ENCODE measurements at places on chromosomes 2 and 18. TPM values are rescaled to one million over a fixed set of nuclear protein-coding genes. Genes with fewer than 3 reads are reported as not detected.

DNA sequence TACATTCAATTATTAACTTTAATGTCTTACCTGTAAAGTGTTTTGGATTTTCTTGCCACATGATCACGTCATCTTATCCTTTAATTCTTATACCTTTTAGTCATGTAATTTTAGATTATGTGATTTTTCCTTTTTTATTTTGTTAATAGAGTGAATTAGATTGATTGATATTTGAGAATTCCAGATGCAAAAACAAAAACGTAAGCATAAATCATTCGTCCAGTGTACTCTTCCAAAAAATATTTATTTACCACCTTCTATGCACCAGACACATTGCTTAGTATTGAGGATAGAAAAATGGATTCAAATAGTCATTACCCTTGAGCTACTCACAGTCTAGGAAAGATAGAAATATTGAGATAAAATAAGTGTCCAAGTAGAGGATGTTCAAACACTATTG lies 249.6 kb downstream of the PDE11A start:
- DNase-seq, result no peak
- H3K4me1 ChIP-seq, result no peaks in the 10 kb centered on the region

DNA sequence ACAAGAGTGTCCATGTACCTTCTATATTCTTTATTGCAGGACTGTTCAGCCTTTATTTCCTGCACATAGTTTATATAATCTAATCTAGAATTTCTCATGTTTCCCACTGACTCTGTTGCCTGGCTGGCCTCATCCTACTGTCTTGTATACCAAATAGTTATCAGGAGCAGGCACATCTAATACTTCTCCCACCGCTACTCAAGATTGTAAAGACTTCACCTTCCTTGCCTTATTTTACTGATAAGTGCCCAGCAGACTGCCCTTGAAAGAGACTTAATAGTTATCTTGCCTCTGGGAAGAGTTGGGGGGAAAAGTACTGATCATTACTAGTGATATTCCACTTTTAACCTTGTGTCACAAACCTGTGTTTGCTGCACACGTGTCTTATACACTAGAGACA lies 26.1 kb upstream of the AAK1 start:
- no peaks in the 10 kb centered on the region for H3K27me3 ChIP-seq
- H3K4me1 ChIP-seq, result peaks cover 24% of the 10 kb centered on the region
- H3K27ac ChIP-seq, result no peak overlapping the region
- no peak overlapping the region for H3K4me3 ChIP-seq

- H3K27me3 ChIP-seq, result no peaks in the 10 kb centered on the region
- no peak overlapping the region for H3K4me3 ChIP-seq
- no peaks in the 10 kb centered on the region for H3K36me3 ChIP-seq
- H3K4me1 ChIP-seq, result peaks cover 3% of the 10 kb centered on the region
- DNase-seq, result no peak
These were observed 76.9 kb downstream of the MYT1L start for GRCh38 chr2:2254206-2254605.

DNA sequence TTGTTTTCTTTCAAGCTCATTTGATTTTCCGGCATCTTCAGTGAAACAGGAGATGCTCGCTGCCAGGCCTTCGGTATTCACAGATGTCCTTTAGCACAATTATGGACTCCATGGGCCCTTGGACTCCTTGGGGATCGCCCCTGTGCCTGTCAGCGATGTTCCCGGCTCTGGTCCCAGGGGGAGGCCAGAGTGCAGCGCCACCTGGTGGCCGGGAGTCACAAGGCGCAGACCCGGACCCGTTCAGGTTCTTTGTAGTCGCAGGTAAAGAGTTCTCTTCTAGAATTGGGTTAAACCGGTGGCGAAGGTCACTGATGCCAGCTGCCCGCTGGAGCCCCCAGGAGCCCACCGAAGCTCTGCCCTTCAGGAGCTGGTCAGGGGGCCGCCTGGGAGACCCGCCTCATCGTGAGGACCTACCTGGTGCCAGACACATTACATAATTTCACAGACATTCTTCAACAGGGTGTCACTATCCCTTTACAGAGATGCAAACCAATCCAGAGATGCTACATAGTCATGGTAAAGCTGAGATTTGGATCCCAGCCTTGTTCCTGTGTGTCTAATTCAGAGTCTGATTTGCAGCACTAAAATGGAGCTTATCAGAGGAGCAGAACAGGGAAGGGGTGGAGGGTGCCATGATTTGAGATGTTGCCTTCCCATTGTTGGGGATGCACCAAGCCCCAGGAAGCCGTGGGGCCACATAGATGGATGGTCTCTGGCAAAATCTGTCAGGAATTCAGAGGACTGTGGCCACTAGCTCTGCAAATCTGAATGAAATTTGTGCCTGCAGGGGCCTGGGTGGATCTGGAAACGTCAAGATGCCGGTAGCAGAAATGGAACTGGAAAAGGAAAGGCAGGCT lies 6.0 kb upstream of the INPP5D start:
- H3K4me3 ChIP-seq, result no peak overlapping the region
- no peak overlapping the region for H3K27ac ChIP-seq
- peaks cover 14% of the 10 kb centered on the region for H3K4me1 ChIP-seq
- H3K36me3 ChIP-seq, result no peaks in the 10 kb centered on the region
- H3K27me3 ChIP-seq, result peaks cover 16% of the 10 kb centered on the region
- DNase-seq, result peak; percentile 66

DNA sequence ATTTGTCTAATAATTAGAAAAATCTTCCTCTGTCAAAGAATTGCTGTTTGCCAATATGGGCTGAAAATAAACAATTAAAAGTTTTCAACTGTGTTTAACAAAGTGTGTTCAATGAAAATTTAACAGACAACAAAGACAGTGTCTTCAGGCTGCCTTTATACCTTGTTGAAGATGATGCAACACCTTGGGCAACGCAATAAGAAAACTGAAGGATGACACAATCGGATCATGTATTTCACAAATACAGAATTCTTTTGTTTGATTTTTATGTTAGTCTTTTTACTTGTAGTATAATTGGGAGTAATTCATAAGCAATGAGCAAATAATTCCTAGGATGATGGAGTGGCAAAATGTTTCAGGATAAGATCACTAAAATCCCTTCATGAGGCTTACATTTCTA lies 27.8 kb downstream of the CHN1 start:
- peaks cover 6% of the 10 kb centered on the region for H3K27me3 ChIP-seq
- H3K4me1 ChIP-seq, result no peaks in the 10 kb centered on the region
- H3K4me3 ChIP-seq, result no peak overlapping the region

DNA sequence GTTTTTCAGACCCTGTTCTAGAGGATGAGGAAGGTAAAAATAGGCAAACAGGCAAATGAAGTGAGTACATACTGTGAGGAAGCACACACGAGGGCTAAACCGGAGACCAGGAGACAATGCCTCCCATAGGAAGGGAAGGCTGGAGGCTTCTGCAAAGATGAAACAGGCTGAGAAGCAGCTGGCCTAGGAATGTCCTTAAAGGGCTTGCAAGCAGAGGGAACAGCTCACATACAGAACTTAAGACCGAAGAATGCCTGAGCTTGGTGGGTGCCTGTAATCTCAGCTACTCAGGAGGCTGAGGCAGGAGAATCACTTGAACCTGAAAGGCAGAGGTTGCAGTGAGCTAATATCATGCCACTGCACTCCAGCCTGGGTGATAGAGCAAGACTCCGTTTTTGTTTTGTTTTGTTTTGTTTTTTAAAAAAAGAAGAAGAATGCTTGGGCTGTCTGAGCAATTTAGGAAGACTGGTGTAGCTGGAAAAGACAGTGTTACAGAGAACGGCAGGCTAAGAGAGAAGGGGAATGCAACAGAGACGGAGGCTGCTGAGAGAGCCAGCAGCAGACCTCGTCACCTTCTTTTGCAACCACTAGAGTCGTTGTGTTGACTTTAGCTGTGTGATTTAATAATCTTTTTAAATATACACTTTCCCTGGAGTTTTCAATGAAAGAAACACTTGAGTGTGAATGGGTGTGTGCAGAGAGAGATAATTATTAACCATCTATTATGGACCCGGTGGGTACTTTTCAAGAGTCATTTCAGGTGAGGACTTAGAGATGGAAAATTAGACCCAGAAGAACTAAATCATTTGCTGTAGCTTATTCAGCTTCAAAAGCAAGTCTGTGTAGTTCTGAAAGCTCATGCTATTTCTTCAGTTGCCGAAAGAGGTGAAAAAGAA lies 232.8 kb downstream of the GALR1 start:
- peaks cover 6% of the 10 kb centered on the region for H3K27me3 ChIP-seq
- H3K36me3 ChIP-seq, result no peaks in the 10 kb centered on the region
- no peak overlapping the region for H3K4me3 ChIP-seq

DNA sequence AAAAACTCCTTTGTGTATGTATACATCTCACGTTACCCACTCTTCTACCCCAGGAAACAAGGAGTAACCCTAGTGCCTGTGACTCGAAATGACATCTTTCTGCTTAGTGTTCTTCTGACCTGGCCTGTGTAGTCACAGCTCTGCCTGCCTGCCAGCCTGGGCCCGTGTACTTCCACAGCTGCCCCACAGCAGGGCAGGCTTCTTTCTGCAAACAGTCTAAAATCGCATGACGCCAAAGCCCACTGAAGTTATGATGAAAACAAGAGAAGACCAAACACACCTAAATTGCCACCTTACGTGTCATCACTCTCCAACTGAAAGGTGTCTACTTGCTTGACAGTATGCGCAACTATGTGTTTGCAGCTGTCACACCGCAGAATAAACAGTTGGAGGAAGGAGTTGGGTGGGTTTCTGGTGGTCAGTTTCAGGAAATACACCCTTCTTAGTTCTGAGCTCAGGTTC lies 1.5 kb downstream of the GAREM1 start:
- H3K4me3 ChIP-seq, result peak overlapping the region; percentile 75
- no peak for DNase-seq
- H3K36me3 ChIP-seq, result no peaks in the 10 kb centered on the region
- peaks cover 68% of the 10 kb centered on the region for H3K27me3 ChIP-seq

DNA sequence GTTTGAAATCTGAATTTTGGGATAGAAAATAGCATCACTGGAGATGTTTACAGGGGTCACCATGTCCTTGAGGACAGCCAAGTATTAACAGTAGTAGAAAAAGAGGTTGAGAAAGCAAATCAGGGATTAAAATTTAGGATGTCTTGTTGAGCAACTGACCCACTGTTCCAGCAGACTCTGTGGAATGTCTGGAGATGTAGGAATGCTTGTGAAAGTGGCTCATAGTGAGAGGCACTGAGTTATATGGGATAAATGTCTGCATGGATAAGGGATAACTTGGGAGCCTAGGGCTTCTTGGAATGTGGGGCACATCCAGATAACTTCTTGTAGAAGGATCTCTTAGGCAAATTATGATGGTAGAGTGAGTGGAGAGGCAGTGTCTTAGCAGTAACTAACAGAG lies 495.0 kb downstream of the TMX3 start:
- no peak overlapping the region for H3K27ac ChIP-seq
- H3K4me3 ChIP-seq, result no peak overlapping the region
- DNase-seq, result no peak
- H3K27me3 ChIP-seq, result no peaks in the 10 kb centered on the region
- no peaks in the 10 kb centered on the region for H3K4me1 ChIP-seq

DNA sequence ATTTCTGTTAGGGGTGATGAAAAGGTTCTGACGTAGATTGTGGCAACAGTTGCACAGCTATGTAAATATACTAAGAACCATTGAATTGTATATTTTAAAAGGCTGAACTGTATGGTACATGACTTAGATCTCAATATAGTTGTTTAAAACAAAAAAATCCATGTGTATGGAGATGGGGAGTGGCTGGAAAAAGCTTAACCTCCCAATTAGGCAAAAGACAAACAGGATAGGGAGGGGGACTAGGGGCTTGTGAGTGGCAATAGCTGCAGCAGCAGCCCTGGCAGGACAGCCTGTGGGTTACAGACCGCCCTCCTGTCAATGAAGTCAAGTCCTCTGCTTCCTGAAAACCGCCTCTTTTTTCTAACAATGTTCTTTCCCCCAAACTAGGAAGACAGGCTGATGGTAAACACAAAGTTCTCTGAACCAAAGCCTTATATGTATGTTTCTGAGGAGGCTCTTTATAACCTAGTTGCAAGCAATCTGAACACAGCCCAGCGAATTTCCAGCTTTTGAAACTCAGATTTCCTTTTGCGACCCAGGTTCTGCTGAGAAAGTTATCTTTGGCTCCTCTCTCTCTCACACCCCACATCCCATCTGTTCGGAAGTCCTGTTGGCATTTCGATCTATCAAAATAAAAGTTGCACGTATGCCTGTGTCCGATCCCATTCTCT lies 10.3 kb downstream of the ATP8B1 start:
- no peak overlapping the region for H3K27ac ChIP-seq
- H3K4me3 ChIP-seq, result no peak overlapping the region
- H3K36me3 ChIP-seq, result no peaks in the 10 kb centered on the region
- peaks cover 12% of the 10 kb centered on the region for H3K27me3 ChIP-seq
- H3K4me1 ChIP-seq, result peaks cover 2% of the 10 kb centered on the region
- no peak for DNase-seq

The LRATD1 gene
- not detected for total RNA-seq

DNA sequence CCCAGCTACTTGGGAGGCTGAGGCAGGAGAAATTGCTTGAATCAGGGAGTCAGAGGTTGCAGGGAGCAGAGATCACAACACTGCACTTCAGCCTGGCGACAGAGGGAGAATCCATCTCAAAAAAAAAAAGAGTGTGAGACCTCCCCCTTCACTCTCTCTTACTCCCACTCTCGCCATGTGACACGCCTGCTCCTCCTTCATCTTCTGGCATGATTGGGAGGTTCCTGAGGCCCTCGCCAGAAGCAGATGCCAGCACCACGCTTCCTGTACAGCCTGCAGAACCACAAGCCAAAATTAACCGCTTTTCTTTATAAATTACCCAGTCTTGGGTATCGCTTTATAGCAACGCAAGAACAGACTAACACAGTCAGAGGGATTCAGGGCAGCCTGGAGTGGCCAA lies 66.3 kb upstream of the CREB1 start:
- H3K27ac ChIP-seq, result no peak overlapping the region
- peaks cover 20% of the 10 kb centered on the region for H3K4me1 ChIP-seq
- no peak for DNase-seq
- no peaks in the 10 kb centered on the region for H3K27me3 ChIP-seq
- H3K36me3 ChIP-seq, result no peaks in the 10 kb centered on the region
- H3K4me3 ChIP-seq, result no peak overlapping the region

GRCh38 chr18:58348951-58349350 lies 279.9 kb downstream of the ALPK2 start:
- H3K4me3 ChIP-seq, result no peak overlapping the region
- H3K27me3 ChIP-seq, result no peaks in the 10 kb centered on the region
- peaks cover 2% of the 10 kb centered on the region for H3K4me1 ChIP-seq
- H3K27ac ChIP-seq, result no peak overlapping the region
- no peaks in the 10 kb centered on the region for H3K36me3 ChIP-seq
- DNase-seq, result no peak

All from activated CD4-positive, alpha-beta T cell treated with anti-CD3 and anti-CD28 coated beads, Interleukin-2, amount 10 ng/mL, durations not matched to agents 7 days and 5 days (primary cell).